Aorta (tissue), 5 donors: ENCODE measurements at places on chromosomes 2 and 18. TPM values are rescaled to one million over a fixed set of nuclear protein-coding genes. Genes with fewer than 3 reads are reported as not detected.

GRCh38 chr2:232539298-232540231, at the start of gene CHRNG:
TSS of gene CHRNG (plus strand) at chr2:232539692. CDS start at chr2:232539748, 56 bp downstream.
- H3K4me3 ChIP-seq = no peak within 1 kb of the TSS
- H3K27ac ChIP-seq = no peak within 1 kb of the TSS
- no peaks in the 10 kb centered on the region for H3K27me3 ChIP-seq
- no peaks in the 10 kb centered on the region for H3K36me3 ChIP-seq
- no peaks in the 10 kb centered on the region for H3K4me1 ChIP-seq
- DNase-seq = no peak

GRCh38 chr18:62717169-62717924, 2.0 kb downstream of the PHLPP1 start:
- DNase-seq = no peak
- peak overlapping the region; percentile 94 for H3K4me3 ChIP-seq
- no peaks in the 10 kb centered on the region for H3K27me3 ChIP-seq
- H3K36me3 ChIP-seq = no peaks in the 10 kb centered on the region
- no peak overlapping the region for H3K27ac ChIP-seq
- H3K4me1 ChIP-seq = no peaks in the 10 kb centered on the region

DNA sequence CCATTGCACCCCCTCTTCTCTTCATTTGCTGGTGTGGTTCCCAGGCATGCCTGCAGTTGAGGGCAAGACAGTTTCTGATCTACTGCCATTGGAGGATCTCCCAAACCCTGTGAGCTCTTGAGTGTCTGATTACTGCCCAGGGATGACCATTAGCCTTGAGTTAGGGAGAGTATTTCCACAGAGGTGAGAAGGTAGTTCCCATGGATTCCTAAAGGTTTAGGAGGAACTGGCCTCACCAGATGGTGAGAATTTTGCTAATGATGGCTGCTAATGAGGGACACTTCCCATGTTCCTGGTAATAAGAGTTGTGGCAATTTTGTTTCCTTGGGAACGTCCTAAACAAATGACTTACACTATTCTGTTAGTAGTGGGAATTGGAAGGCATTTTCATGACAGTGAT, 42.5 kb downstream of the PTPRM start:
- peak overlapping the region; percentile 81 for H3K27ac ChIP-seq
- no peak for DNase-seq
- no peaks in the 10 kb centered on the region for H3K36me3 ChIP-seq
- no peak overlapping the region for H3K4me3 ChIP-seq
- H3K27me3 ChIP-seq = no peaks in the 10 kb centered on the region

DNA sequence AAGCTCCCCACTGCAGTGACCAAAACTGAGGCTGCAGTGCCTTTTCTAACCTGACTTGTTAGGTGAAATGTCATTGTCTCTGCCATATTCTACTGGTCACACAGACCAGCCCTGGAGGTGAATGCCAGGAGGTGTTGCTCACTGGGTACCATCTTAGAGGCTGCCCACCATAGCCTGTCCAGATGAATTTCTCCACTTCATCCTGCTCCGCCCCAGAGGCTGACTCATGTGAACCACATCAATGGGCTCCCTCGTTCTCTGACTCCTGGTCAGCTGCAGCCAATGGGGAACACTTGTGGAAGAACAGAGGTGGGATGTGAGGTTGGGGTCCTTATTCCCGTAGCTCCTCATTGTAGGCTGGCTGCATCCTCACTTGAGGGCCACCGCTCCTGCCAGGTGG, 3.4 kb upstream of the NARS1 start:
- H3K27ac ChIP-seq = no peak overlapping the region
- H3K4me3 ChIP-seq = no peak overlapping the region
- no peaks in the 10 kb centered on the region for H3K4me1 ChIP-seq
- DNase-seq = no peak

DNA sequence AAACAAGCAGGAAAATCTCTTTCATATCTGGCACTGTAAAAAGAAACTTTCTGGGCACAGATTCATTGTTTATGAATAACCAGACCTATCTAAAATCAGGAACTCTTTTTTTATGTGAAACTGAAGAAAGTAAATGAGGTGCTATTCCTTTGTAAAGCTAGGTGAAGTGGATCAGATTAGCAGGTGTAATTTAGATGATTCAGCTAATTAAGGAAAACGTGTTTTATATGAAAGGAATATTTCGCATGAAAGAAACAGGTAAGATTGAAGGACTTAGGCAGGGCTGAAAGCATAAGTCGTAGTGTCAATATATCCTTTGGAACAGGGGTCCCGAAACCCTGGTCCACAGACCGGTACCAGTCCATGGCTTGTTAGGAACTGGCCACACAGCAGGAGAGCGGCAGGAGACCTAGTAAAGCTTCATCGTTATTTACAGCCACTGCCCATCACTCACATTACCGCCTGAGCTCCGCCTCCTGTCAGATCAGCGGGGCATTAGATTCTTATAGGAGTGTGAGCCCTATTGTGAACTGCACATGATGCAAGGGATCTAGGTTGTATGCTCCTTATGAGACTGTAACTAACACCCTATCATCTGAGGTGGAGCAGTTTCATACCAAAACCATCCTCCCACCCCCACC, 20.3 kb upstream of the XIRP2 start:
- DNase-seq = no peak
- no peaks in the 10 kb centered on the region for H3K36me3 ChIP-seq
- H3K4me1 ChIP-seq = no peaks in the 10 kb centered on the region

- no peak for DNase-seq
- no peaks in the 10 kb centered on the region for H3K4me1 ChIP-seq
- no peak overlapping the region for H3K27ac ChIP-seq
- no peak overlapping the region for H3K4me3 ChIP-seq
- H3K27me3 ChIP-seq = no peaks in the 10 kb centered on the region
Measured at GRCh38 chr18:78692105-78692504, 287.5 kb upstream of the SALL3 start.

- peaks cover 2% of the 10 kb centered on the region for H3K27me3 ChIP-seq
- no peaks in the 10 kb centered on the region for H3K4me1 ChIP-seq
- H3K36me3 ChIP-seq = no peaks in the 10 kb centered on the region
- DNase-seq = no peak
- H3K4me3 ChIP-seq = no peak overlapping the region
- no peak overlapping the region for H3K27ac ChIP-seq
Measured at GRCh38 chr18:35918564-35918963, 53.9 kb upstream of the RMP24 start.

DNA sequence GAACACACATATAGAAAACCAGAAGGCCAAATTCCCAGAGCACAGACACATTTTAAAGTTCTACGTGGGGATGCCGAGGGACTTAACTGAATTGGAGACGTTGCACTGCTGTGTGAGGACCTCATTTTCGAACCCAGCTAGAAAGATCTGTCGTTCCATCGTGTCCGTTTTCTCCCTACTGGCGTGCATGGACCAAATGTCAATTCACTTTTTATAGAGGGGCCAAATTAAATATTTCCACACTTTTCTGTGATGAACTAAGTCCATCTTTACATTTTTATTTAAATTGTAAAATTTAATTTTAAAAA, 692 bp upstream of the TSHZ1 start:
- H3K27ac ChIP-seq = peak overlapping the region; percentile 55
- DNase-seq = no peak
- no peaks in the 10 kb centered on the region for H3K36me3 ChIP-seq
- H3K27me3 ChIP-seq = no peaks in the 10 kb centered on the region
- no peaks in the 10 kb centered on the region for H3K4me1 ChIP-seq

GRCh38 chr2:162017233-162017632, 56.8 kb downstream of the DPP4 start:
- H3K36me3 ChIP-seq = no peaks in the 10 kb centered on the region
- no peak for DNase-seq
- no peak overlapping the region for H3K4me3 ChIP-seq
- no peaks in the 10 kb centered on the region for H3K27me3 ChIP-seq
- H3K4me1 ChIP-seq = no peaks in the 10 kb centered on the region
- no peak overlapping the region for H3K27ac ChIP-seq

GRCh38 chr18:26709897-26710296, 155.6 kb downstream of the AQP4 start:
- no peak for DNase-seq
- no peak overlapping the region for H3K27ac ChIP-seq
- H3K4me3 ChIP-seq = no peak overlapping the region

ZSWIM2 gene
- not detected for total RNA-seq

PNO1 gene
- total RNA-seq = 12.2 TPM

CGREF1 gene
- total RNA-seq = 8.6 TPM

MYCN gene
- 0.45 TPM for total RNA-seq

ATP8B1 gene
- 101 TPM for total RNA-seq

TUBA3E gene
- total RNA-seq = not detected

SERPINB11 gene
- total RNA-seq = not detected

DNER gene
- total RNA-seq = 0.45 TPM

VSNL1 gene
- not detected for total RNA-seq

REG1A gene
- 5.2 TPM for total RNA-seq

KLHL14 gene
- 0.09 TPM for total RNA-seq
